ENCODE measurements at places on chromosomes 12 and 14.
A peak's percentile ranks its signal among the peaks of the same experiment; 100 is the strongest.

- DNase-seq, result peak; percentile 16
Observed at GRCh38 chr12:93698307-93699092, 21.3 kb downstream of the CRADD start.

DNA sequence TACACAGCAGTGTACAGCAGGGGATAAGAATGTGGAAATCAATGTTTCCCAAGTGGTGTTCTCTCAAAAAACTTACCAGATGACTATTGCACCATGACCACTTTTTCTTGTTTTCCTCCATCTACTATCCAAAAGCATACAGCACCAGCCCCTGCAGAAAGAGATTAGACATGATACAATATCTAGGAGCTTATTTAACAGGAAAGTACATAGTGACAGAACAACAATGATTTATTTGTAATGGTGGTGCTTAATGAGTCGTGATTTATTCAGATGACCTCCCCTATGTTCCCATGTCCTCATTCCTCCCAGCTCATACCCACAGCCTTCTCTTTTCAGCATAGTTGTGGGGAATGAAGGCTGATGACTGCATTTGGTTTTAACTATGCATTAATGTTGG is 413.6 kb downstream of the BTG1 start:
- DNase-seq, result peak; percentile 63

DNA sequence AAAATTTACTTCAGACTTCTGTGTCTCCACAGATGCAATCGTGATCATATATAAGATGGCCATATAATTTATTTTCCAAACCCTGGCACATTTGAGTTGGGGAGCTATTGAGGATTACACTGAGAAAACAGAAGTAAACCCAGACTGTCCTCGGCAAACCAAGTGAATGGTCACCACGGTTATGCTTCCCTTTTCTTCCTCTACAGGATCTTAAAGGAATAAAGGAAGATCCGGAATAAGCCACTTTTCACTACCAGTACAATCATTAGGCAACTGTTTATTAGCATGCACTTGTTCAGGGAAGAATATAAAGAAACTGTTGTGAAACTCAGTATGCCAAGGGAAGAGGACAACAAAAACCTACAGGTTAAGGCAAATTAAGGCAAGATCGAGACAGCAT is 27.6 kb downstream of the SBNO1 start:
- no peak for DNase-seq

DNA sequence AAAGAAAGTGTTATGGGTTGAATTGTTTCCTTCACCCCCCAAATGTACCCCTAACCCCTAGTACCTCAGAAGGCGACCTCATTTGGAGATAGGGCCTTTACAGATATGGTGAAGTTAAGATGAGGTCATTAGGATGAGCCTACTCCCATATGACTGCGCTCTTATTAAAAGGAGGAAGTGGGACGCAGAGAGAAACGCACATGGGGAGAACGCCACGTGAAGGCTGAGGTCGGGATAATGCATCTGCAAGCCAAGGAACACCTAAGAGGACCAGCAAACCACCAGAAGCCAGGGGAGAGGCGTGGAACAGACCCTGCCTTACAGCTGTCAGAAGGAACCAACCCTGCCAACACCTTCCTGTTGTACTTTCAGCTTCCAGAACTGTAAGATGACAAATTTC is 1.7 kb upstream of the NRIP2 start:
- DNase-seq, result no peak

DNA sequence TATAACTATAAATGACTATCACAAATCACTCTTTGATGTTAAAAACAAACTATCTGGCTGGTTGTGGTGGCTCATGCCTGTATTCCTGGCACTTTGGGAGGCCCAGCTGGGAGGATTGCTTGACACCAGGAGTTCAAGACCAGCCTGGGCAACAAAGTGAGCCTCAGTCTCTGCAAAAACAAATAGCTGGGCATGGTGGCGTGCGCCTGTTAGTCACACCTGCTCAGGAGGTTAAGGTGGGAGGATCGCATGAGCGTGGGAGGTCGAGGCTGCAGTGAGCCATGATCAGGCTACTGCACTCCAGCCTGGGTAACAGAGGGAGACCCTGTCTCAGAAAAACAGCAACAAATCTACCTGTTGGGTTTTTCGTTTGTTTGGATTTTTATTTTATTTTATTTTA is 5.4 kb downstream of the TXNRD1 start:
- DNase-seq, result no peak

- DNase-seq, result no peak
Observed at GRCh38 chr14:66288511-66288910, 197.7 kb upstream of the CCDC196 start.

DNA sequence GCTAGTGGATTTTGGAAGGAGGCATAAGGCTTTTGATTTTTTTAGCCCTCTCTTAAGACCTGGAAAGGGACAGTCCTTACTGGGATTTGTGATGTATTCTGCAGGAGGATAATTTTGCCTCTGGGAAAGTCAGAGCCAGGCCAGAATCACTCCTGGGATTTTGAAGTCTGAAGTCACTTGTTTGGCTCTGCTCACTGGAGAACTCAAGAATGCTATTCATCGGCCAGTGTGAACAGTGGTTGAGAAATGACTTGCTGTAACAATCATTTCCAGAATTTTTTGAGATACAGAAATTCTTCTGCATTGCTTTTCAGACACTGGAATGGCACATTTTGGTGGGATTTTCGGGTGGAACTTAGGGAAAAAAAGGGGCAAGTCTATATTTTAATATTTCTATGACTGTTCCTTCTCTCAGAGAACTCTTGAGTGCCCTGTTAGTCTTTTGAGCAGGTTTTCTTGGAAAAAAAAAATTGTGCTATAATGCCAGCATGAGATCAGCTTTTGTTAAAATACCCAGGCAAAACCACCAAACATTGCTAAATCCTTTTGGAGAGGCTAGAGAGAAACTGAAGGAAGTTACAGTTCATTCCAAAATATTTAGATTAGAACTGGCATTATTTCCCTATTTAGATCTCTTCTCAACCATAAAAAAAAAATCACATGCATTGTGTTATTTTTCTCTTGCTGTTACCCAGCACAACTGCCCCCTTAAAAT is 26.1 kb upstream of the BHLHE41 start:
- peak; percentile 83 for DNase-seq

- DNase-seq, result no peak
Observed at GRCh38 chr12:52708010-52708409, 4.7 kb upstream of the KRT77 start.

- peak; percentile 34 for DNase-seq
Observed at GRCh38 chr14:93332397-93332852, 411 bp downstream of the BTBD7 start.

DNA sequence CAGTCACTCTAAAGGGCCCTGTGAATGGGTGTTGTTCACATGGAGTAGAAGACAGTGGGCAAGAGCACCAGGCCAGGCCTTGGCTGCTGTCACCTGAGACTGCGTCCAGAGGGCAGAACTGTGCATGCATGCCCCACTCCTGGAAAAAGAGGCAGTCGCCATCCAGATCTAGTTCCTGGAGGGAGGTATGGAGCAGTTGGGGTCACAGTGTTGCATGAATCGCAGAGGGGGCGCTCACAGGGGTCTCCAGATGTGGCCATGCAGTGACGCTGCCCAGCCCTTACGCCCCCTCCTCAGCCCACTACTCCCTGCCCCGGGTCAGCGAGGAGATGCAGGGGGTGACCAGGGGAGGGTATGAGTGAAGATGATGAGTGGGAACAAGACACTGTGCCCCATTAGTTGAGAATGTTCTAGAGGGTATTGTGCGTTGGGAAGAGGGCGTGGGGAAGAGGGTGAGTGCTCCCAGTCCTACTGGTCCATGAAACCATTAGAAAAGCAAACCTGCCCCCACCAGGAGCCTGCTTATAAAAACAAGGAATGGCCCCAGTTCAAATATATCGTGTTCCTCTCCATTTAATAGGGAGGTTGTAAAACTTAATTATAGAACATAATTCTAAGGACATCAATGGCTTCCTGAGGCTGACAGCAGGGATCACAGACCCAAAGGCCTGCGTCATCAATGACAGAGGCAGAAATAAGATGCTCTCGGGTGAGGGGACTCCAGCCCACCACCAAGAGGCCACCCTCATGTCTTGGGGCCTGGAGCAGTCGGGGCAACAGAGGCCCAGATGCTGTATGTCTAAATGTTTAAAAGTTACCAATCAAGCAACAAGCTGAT is 32.2 kb upstream of the BCL7A start:
- no peak for DNase-seq

- peak; percentile 40 for DNase-seq
Observed at GRCh38 chr14:86852530-86852929, 1140.5 kb downstream of the GALC start.

DNA sequence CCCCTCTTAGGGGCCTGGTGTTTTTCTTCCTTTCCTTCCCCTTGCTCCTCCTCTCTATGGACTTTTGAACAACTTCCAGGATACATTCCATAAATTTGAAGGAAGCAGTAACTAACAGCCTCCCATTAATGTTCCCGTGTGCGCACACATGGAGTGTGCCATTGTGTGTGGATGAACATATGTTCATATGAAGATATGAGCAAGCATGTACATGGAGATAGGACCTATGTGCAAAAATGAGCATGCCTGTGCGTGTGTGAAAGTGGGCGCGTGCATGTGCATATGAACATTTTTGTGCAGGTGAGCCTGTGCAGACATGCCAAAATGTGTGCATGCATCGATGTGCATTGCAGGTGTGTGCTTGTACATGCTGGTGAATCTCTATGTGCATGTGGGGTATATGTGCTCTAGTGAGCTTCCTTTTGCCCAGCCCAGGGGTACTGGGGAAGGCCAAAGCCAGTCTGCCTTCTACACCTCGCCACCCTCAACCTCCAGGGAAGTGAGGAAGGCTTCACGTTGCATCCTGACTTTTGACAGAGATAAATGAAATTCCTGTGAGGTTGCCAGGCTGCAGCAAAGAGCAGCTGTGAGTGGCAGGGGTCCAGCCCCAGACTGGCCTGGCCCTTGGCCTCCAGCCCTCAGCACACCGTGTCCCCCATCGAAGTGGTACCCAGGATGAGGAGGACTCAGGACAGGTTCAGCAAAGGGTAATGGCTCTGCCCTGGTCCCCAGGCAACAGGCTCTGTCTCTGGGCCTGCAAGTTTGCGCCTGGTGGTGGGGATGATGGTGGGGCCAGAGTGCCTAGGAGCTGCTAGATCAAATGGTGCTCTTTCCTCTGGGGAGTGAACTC is 21.1 kb upstream of the PGF start:
- DNase-seq, result no peak

DNA sequence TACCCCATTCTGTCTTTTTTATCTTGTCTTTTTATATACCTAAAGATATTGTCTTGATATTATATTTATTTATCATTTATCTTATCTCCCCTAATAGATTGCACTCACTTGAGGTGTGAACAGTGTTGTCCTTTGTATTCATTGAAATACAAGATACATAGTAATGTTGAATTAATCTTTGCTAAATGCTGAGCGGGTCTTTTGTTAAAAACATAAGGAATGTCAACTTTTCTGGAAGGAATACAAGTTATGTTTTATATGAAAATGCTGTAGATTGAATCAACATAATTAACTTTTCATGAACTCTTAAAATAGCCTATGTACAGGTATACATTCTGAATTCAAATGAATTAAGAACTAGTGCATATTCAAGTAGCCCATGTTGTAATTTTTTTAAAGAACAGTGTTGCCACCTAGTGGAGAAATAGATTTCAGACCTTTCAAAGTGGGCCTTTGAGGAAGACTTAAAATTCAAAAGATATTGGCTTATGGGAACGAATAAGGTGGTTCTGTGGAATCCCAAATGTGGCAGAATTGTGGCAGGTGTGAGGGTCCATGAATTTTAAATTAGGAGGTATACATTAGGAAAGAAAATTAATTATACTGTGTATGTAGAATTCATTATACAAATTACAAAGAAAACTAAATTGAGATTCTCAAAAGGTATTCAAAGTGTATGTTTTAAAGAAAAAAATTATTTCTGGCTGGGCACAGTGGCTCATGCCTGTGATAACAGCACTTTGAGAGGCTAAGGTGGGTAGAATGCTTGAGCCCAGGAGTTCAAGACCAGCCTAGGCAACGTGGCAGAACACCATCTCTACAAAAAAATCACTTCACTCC is 19.1 kb downstream of the BBOF1 start:
- DNase-seq, result peak; percentile 61

DNA sequence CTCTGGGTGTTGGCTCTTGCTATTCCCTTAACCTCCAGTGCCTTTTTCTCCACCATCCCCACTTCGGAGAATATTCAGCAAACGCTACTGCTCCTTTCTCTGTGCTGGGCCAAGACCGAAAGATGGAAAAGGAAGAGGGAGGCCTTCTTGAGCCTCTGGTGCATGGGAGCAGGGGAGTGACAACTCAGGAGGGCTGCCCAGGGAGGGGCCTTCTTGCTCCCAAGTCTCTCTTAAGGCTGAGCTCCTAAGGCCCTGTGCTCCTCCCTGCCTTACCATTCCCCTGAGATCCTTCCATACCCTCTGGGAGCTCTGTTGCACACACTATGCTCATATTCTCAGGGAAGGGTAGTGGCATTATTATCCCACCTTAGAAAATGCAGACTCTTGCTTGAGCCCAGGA is 34.9 kb downstream of the SH2B3 start:
- DNase-seq, result no peak

DNA sequence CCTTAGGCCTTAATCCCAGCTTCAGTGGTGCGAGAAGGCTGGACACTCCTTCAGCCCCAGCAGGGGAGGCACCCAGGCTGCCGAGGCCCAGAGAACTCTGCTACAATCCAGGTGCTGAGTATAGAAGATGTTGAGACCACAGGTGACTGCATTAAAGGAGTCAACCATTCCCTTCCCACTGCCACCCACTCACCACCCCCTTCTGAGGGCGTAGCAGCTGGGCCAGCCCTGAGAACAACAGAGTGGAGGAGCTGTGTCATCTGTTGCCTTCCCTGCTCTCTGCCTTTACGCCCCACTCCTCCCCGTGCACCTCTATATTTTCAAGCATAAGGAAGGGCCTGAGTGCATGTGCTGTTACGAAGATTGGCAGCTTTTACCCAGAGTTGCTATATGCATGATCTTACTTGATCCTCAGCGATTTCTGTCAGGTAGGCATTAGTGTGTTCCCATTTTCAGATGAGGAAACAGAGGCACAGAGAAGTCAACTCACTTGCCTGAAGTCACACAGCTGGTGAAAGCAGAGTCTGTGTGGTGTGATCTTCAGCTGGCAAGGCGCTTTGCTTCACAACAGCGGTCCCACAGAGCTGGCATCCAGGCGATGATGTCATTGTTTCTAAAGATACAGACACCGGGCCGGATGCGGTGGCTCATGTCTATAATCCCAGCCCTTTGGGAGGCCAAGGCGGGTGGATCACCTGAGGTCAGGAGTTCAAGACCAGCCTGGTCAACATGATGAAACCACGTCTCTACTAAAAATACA is 46.7 kb downstream of the RIN3 start:
- DNase-seq, result no peak

DNA sequence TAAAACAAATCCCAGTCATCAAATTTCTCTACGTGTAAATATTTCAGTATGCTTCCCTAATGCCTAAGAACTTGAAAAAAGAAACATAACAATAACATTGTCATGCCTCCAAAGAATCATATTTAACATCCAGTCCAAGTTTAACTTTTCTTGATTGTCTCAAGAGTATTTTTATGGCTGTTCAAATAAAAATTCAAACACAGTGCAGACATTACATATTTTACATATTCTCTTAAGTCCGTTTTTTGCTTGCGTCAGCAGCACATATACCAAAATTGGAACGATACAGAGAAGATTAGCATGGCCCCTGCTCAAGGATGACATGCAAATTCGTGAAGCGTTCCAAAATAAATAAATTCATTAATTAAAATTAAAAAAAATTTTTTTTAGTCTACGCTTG is 23.3 kb upstream of the EEA1 start:
- DNase-seq, result no peak

GRCh38 chr14:79786522-79786921 is 424.8 kb downstream of the DIO2 start:
- DNase-seq, result no peak

GRCh38 chr12:123266679-123267277 is 4.9 kb downstream of the CDK2AP1 start:
- no peak for DNase-seq

All from fibroblast of upper back skin (primary cell).